ENCODE measurements at places on chromosomes 7 and 10.

DNA sequence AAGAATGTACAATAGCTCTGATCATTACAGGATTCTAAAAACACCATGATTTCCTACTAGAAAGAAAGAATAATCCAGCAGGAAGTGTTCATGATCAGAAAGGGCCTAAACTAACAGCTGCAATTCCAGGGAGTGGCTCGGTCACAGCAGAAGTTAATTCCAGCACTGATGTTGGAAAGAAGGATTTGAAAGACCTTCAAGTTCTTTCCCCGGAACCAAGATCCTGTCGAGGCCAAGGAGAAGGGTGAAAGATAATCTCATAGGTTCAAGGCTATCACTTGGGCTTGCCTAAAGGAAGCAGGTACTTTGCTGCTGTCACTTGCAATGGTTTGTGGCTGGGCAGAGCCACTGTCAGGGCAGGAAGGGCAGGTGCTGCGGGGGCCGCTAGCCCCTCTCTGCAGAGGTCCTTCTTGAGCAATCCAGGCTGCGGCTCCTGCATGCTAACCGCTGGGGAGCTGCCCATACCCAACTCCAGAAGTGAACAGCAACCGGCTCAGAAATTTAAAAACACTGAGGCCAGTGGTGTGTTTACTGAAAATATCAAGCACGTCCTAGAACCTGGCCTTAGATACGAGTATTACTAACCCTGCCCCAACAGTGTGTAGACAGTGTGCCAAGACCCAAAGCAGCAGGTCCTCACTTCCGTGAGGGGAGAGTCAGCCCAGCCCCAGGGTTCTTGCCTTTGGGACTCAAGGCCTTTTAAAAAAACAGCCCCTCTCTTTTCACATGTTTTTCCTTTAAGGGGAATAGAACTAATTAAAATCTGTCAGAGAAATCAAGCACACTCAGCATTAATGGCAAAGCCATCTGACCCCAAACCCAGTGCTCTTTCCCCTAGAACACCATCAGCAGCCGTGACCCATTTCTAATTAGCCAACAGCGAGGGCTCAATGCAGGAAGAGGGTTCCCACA lies 76.8 kb downstream of the VIPR2 start:
- DNase-seq: no peak

GRCh38 chr10:61752111-61753011 lies 89.6 kb downstream of the CABCOCO1 start:
- DNase-seq: no peak

DNA sequence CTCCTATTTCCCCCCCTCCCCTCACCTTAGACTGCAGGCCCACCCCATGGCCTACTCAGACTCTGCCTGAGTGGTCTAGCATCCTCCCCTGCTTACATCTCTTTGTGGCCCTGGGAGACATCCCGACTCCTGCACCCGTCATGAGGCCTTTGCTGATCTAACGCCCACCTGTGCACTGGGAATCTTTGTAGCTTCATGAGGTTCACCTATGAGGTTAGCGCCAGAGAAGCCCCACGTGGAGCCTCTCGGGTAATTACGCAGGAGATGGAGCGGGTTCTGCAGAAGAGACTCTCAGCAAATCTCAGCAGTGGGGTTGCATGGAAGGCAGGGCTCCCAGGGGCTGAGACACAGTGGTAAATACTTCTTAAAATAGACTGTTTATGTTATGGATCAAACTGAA lies 43.5 kb upstream of the HSPA12A start:
- DNase-seq: no peak

DNA sequence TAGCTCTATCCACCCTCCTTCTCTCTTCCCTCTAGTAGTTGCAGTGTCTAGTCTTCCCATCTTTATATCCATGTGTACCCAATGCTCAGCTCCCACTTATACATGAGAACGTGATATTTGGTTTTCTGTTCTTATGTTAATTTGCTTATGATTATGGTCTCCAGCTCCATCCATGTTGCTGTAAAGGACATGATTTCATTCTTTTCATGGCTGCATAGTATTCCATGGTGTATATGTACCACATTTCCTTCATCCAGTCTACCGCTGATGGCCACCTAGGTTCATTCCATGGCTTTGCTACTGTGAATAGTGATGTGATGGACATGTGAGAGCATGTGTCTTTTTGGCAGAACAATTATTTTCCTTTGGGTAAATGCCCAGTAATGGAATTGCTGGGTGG lies 6.5 kb downstream of the PRSS2 start:
- no peak for DNase-seq

GRCh38 chr7:112334366-112334765 lies 115.9 kb upstream of the IFRD1 start:
- no peak for DNase-seq

DNA sequence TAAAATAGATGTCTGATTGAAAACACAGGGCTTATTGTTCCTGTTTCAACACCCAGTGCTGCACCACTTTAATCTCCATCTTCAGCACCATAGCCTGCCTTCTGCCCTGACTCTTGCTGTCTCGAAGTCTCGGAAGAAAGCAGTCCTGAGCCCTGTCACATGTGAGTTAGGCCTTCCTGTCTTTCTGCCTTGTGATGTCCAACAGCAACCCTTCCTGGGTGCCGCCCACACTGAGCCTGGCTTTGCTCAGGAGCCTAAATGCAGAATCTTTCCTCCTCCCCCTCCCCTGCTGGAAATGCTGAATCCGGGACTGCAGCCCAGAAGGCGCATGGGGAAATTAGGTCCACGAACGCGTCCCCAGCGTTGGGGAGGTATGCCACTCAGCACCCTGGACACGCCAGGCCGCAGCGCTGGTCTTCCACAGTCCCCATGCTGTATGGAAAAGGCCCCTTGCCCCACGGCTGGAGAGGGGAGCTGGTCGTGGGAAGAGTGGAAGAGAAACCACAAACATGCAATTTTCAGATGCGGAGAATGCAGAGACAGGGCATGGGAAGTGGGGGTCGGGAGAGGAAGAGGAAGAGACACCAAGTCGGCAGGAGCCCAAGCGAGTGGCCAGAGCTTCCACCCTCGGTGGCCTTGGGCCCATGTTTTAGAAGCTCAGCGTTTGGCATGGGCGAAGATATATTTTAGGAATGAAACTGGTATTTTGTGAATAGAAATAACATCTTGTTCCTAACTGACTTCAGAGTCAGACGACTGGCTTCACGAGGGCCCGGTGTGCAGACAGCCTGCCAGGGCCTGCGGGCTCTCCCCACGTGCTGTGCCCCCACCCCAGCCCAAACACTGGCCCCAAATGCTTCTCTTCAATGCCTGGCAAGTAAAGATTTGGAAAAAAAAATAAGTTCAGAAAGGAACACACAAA lies 656.1 kb upstream of the FOXK1 start:
- DNase-seq: no peak

DNA sequence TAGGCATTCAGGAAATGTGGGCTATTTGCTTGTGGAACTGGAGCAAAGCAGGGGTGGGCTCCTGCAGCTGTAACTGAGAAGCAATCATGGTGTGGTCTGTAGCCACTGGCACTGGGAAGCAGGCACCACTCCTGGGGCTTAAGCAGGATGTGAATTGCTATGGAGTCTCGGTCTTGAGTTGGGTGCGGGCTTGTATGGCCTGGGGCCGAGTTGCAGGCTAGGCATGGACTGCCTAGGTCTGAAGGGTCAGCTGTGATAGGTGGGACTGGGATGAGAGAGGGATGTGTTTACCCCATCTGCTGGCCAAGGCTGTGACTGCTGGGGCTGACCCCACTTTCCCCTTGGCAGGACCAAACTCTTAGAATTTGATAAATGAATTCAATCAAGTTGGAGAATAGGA lies 43.0 kb downstream of the ADCY1 start:
- DNase-seq: no peak
